Stimulated activated CD4-positive, alpha-beta T cell treated with anti-CD3 and anti-CD28 coated beads, Interleukin-15, amount 100 ng/mL, for 1 hour (primary cell): ENCODE measurements at places on chromosomes 3 and 15.

GRCh38 chr3:128846486-128846891, 32.9 kb upstream of the ACAD9 start:
- DNase-seq = no peak

GRCh38 chr3:169400874-169401273, 262.6 kb downstream of the MECOM start:
- DNase-seq = no peak

DNA sequence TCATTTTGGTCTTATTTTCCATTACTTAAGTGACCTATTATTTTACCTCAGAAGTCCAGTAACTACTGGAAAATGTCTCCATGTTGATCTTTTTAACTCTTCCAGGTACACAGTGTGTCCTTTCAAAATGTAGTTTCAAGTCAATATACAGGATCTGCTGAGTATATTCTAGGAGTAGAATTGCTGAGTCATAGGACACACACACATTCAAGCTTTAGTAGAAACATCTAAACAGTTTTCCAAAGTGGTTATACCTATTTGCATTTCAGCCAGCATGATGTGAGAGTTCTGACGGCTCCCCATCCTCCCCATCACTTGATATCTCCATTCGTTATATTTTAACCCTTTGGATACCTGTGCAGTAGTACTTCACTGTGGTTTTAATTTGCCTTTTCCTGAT, 271.9 kb downstream of the MCTP2 start:
- no peak for DNase-seq

DNA sequence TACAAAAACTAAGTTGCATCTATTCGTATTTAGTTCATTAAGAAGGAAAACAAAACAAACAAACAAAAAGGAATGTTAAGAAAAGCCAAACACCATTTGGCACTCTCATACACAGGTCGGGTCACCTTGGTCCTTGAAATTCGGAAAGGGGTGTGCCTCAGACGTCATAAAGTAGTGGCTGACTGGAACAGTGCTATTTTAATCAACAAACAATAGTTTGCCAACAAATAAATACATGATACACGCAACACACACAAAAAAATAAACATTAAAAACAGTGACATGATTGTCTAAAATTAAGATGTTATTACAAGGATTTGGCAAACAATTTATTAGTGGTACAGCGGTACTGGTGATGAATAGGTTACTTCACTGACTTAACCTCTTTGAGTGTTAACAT, 579.6 kb downstream of the MECOM start:
- DNase-seq = no peak

DNA sequence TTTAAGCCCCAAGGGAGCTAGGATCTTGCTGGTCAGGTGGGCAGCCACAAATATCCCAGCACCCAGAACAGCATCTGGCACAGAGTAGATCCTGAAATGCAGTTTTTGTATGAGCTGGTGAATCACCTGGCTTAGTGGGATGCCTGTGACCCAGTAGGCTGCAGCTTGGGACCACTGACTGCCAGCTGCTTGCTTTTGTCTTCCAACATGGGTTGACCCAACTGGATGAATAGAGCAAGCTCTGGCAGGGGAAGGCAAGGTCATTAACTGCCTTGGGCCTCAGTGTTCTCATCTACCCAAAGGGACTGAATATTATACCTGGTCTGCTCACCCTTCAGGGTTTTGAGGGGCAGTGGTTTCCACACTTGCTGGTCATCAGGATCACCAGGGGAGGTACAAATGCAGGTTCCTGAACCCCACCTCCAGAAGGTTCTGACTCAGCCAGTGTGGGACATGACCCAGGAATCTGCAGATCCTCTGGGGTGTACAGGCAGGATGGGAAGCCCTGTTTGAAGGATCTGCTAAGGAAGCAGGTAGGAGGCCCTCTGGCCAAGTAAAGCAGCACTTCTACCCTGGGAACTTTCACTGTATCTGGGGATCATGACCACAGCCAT, 55.4 kb downstream of the ITGA11 start:
- DNase-seq = no peak

DNA sequence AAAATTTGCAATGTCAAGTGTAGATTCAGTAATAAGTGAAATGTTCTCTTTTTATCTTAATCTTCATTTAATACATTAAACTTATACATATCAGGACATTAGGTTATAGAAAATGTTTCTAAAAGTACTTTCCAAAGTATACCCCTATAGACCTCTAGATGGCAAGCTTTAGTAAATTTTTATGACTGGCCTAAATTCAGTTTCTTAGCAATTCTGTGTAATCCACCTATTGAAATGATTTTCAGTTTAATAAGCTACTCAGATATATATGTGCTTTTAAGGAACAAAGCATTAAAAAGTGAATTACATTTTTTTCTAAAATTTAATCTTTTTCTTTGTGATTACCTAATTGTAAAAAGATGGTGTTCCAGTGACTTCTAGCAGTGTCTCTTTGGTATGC, 342.2 kb downstream of the GBE1 start:
- DNase-seq = no peak

DNA sequence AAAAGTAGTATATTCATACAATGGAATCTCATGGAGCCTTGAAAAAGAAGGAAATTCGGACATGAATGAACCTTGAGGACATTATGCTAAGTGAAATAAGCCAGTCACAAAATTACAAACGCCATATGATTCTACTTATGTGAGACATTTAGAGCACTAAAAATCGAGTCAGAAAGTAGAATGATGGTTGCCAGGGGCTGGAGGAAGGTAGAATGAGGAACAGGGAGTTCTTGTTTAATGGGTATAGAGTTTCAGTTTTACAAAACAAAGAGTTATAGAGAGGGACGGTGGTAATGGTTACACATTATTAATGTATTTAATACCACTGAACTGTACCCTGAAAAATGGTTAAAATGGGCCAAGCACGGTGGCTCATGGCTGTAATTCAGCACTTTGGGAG, 19.5 kb downstream of the UBXN7 start:
- no peak for DNase-seq

GRCh38 chr3:87792534-87793336, 266.1 kb downstream of the CGGBP1 start:
- DNase-seq = no peak

GRCh38 chr3:54891540-54891897, 36.3 kb downstream of the LRTM1 start:
- DNase-seq = no peak

GRCh38 chr3:31974964-31975363, 6.1 kb downstream of the OSBPL10 start:
- no peak for DNase-seq

DNA sequence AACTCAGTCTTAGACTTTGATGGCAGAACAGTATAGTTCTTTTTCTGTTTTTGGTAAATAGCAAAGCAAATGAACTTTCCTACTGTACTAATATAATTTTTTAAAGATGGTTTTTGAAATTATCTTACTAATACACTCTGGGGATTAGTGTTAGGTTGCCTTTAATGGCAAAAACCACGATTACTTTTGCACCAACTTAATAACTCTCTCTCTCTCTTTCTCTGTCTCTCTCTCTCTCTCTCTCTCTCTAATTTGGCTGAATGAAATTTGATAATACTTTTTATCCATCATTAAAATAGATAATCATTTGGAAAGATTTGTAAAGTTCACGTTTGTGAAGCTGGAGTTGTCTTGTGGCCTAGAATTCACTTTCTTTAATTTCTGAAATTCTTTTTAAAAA, 257.8 kb downstream of the LPP start:
- DNase-seq = no peak

DNA sequence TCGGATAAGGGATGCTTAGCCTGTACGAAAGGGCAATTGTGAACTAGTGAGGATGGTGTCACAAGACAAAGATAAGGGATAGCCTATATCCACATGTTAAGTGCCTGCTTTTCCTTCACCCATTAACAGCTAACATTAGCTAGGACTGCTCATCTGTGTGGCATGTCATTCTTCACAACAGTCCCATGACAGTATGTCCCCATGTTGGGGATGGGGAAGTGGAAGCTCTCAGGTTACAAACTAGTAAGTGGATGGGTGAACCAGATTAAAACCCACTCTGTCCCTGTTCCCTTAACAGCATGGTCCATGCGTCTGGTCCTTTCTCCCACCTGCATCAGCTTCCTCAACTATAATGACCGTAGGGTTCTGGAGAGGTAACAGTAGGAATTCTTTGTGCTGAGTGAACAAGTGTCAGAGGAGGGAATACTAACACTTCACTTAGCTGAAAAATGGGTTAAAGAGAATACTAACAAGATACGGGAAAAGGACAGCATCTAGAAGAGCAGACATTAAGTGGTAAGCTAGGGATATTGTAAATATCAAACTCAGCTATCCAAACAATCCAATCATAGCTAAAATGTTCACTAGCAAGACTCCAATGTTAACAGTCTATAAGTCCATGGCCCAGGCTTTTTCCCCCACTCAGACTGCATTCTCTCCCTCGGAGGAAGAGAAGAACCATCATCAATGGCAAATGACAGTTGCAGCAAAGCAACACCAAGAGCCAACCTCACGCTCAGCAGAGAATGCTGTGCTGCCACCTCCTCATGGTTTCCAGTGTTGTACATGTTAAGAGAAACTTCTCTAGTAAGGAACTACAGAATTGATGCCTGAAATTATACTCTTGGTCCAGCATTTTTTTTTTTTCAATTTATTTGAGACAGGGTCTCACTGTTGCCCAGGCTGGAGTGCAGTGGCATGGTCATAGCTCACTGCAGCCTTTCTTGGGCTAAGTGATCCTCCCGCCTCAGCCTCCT, 5.0 kb downstream of the RPLP1 start:
- no peak for DNase-seq

DNA sequence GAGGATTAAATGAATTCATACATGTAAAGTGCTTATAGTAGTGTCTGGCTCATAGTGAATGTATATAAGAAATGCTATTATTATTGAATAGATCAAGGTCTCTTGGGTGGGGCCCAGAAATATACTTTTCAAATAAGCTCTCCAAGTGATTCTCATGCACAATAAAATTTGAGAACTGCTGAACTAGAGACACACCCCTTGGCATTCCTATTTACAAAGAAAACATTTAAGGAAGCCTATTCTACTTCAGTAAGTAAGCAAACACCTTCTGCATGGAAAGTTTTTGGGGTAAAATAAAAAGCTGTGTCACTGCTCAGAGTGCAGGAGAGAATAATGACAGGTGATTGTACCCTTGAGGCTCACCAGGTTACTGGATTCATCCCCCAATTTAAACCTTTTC, 75.2 kb downstream of the EOMES start:
- DNase-seq = no peak

- DNase-seq = no peak
Measured at GRCh38 chr15:87267798-87268197, 988.7 kb downstream of the NTRK3 start.

DNA sequence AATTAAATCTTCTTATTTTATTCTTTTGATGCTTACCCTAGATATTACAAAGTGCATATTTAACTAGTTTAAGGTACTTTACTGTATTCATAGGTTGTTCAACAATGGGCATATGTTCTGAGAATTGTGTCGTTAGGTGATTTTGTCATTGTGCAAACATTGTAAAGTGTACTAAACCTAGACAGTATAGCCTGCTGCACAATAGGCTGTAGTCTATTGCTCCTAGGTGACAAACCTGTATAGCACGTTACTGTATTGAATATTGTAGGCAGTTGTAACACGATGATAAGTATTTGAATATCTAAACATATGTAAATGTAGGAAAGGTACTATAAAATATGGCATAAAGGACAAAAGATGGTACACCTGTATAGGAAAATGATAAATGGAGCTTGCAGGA, 100.7 kb downstream of the CACNA2D3 start:
- no peak for DNase-seq

- DNase-seq = no peak
Measured at GRCh38 chr3:112143251-112143650, 10.2 kb upstream of the GCSAM start.

- DNase-seq = no peak
Measured at GRCh38 chr15:68278595-68279405, 1.3 kb downstream of the FEM1B start.

GRCh38 chr15:73983211-73983727, 8.8 kb downstream of the STOML1 start:
- no peak for DNase-seq

- no peak for DNase-seq
Measured at GRCh38 chr15:59678620-59679019, 10.5 kb downstream of the BNIP2 start.

GRCh38 chr15:72155003-72155621, 36.9 kb downstream of the SENP8 start:
- no peak for DNase-seq

- DNase-seq = no peak
Measured at GRCh38 chr3:193116871-193117270, 124.2 kb upstream of the PLAAT1 start.

DNA sequence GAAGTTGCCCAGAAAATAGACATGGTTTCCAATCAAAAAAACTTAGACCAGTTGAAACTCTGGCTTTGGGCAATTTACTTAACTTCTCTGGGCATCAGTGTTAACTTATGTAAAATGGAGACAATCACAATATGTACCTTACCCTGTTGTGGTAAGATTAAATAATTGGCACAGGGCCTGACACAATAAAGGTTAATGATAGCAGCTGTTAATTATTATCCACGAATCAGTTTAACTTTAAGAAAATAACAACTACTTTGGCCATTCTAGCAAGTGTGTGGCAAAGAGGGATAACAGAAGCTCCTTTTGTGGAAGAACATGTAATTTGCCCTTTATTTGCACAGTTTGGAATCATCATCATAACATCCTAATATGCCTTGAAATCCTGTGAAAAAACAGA, 787.6 kb downstream of the FHIT start:
- no peak for DNase-seq

- no peak for DNase-seq
Measured at GRCh38 chr3:136959599-136959998, 1.8 kb downstream of the IL20RB start.

DNA sequence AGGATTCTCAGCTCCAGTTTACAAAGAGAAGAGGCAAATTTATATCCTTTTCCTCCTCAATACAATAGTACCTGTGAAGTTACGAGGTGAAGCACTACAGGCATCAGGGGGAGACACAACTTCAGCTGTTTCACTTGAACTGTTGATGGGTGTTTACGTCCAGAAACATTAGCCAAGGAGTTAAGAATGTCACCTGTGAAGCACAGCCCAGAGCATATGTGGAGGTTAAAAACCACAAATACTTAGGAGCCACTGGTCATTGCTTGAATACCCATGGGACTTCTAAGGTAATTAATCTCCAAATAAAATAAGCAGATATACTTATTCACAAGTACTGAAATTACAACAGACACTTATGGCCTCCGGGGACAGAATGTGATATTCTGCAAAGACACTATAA, 246.5 kb downstream of the ULK4 start:
- no peak for DNase-seq

DNA sequence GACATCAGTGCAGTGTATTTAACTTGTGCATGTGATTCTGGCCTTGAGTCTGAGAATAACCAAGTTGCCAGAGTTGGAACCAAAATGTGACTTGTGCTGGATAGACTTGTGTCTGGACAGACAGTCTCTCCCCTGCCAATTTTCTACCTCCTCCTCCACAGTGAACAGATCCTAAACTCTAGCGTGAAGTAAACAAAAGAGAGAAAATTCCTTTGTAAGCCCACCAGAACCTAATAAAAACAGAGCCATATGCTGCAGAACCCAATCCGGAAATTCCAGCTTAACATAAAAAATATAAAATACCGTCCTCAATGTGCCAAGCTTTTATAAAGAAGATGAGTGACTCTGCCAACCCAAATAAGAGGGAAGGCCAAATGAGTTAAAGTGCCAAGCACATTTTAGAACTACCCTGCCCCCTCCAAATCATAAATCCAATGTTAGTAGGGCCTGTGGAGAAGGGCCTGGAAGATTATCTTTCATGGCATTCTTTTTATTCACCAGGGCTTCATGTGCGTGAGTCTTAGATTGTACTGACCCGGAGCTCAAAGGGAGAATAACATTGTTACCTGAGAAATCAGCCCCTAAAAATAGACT, 344.6 kb upstream of the PROK2 start:
- no peak for DNase-seq
